HFFc6 (cell line): ENCODE measurements at places on chromosomes 4 and X. TPM values are rescaled to one million over a fixed set of nuclear protein-coding genes. Genes with fewer than 3 reads are reported as not detected.

GRCh38 chr4:56768316-56768715 is 53.2 kb downstream of the SPINK2 start:
- DNase-seq: no peak

GRCh38 chr4:110617075-110617640 is 5.7 kb downstream of the PITX2 start:
- DNase-seq: no peak

DNA sequence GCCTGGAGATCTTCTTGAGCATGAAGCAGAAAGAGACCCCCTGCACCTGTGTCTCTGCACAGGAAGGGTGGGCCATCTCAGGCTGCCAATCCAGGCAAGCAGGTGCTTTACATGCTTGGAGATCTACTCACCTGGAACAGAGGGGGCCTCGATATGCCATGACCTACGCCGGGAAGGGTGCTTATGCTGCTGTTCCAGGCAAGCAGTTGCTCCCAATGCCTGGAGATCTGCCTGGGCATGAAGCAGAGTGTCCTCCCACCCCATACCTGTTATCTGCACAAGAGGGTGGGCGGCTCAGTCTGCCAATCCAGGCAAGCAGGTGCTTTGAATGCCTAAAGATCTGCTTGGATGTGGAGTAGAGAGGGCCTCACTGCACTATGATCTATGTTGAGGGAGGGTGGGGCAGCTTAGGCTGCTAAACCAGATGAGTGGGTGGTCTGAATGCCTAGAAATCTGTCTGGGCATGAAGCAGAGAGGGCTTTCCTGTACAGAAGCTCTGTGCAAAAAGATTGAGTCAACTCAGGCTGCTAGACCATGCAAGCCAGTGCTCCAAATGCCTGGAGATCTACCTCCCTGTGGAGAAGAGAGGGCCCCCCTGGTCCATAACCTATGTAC is 104.5 kb upstream of the QRFPR start:
- DNase-seq: no peak

The TDO2 gene
- not detected in 3 replicates for total RNA-seq

GRCh38 chr4:26242451-26242850 is 78.4 kb upstream of the RBPJ start:
- no peak for DNase-seq

The RNF4 gene
- 46.8 to 57.0 TPM (median 52.8 TPM) in 3 replicates for total RNA-seq
